Stimulated activated CD4-positive, alpha-beta T cell treated with anti-CD3 and anti-CD28 coated beads, Interleukin-12 subunit alpha, Interleukin-12 subunit beta, amount 100 ng/mL, for 24 hours (primary cell): ENCODE measurements at places on chromosomes 6 and 20.

- DNase-seq: no peak
Observed at GRCh38 chr6:40977695-40978094, 61.3 kb downstream of the UNC5CL start.

DNA sequence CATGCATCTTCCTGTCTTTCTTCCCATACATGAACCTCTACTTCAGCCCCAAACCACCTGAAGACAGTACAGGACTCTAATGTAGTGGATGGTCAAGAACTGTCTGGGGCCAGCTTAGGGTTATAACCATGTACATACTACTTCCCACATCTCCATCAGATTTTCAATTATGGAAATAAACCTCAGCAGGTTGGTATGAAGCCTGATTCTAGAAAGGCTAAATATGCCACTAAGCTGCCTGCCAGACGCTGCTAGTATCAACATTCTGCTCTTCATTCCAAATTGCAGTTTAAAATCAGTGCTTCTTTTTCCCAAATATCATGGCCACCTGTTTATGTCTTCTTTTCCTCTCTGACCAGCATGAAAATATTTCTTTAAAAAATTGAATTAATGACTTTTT lies 99.2 kb upstream of the ID4 start:
- no peak for DNase-seq

- no peak for DNase-seq
Observed at GRCh38 chr6:22784601-22785410, 215.4 kb downstream of the HDGFL1 start.

DNA sequence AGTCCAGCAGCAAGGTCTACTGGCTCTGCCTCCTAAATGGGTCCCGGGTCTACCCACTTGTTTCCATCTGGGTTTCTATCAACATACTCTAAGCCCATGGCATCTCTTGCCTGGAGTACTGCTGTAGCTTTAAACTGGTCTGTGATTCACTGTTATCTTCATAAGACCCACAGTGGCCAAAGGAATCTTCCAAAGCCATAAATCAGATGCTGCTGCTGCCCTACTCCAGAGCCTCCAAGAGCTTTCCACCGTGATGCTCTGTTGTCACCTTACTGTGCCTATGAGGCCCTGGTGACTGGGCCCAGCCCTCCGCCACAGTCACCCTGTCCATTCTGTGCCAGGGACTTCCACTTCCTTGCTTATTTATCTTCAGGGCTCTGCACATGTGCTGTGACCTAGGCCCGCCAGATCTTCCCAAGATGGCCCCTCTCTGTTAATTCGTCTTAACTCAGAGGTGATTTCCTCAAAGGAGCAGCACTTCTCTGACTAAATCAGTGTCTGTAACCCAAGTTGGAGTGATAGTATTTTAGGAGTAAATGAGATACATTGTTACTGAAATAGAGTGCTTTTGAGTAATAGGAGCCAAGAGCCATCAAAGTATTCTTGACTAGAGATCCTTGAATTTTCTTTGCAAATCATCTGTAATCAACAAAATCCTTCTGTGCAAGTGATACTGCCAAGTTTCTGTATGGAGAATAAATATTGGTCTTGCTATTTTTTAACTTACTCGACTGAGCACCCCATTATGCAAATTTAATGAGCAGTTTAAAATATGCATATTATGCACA lies 102.5 kb downstream of the PPP1R14C start:
- no peak for DNase-seq

DNA sequence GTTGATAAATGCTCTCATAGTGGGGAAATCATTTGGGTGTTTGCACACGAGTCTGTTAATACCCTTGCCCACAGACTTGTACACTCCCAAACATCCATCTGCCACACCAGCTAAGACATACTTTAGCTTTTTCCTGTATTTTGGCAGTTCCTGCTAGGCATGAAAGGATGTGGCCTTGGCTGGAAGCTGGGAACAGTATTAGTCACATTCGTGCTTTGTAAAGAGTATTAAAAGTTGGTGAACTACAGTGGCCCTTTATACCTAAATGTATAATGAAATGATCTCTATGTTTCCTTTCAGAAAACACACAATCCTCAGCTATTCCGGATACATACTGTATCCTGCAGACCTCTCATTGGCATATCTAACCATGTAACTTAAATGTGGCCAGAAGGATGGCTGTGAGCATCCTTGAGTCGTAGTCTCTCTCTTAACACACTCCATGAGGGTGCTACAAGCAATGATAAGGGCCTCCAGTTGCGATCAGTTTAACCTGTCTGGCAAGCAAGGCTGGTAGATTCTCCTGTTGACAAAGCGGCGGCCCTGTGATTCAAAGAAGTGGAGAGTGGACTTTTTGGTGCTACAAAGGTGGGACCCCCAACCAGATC lies 1.5 kb downstream of the LEMD2 start:
- DNase-seq: no peak

- no peak for DNase-seq
Observed at GRCh38 chr20:38932457-38933120, 6.4 kb downstream of the FAM83D start.

GRCh38 chr20:2839732-2840137 lies 720 bp downstream of the PCED1A start:
- DNase-seq: no peak
